ENCODE measurements at places on chromosomes 1 and 21.
A peak's percentile ranks its signal among the peaks of the same experiment; 100 is the strongest.

GRCh38 chr1:35708441-35708921 is 10.2 kb downstream of the C1orf216 start:
- DNase-seq: no peak

DNA sequence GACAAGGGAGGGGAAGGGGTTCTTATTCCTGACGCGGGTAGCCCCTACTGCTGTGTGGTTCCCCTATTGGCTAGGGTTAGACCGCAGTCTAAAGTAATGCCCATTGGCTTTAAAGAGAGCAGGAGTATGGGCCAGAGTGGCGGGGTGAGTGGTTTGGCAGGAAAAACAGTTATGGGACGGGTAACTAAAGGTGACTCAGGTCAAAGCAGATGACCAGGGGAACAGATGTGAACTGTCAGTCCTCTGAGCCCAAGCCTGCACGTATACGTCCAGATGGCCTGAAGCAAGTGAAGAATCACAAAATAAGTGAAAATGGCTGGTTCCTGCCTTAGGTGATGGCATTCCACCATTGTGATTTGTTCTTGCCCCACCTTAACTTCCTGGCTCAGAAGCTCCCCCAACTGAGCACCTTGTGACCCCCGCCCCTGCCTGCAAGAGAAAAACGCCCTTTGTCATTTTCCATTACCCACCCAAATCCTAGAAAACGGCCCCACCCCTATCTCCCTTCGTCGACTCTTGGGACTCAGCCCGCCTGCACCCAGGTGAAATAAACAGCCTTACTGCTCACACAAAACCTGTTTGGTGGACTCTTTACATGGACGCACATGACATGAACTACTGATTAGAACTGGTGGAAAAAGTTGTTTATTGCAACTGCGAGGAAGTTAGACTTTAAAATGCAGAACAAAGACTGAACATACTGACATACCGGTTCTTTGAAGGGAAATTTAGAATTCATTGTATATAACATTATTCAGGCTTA is 758 bp upstream of the ATAD3B start:
- peak; percentile 23 for DNase-seq

DNA sequence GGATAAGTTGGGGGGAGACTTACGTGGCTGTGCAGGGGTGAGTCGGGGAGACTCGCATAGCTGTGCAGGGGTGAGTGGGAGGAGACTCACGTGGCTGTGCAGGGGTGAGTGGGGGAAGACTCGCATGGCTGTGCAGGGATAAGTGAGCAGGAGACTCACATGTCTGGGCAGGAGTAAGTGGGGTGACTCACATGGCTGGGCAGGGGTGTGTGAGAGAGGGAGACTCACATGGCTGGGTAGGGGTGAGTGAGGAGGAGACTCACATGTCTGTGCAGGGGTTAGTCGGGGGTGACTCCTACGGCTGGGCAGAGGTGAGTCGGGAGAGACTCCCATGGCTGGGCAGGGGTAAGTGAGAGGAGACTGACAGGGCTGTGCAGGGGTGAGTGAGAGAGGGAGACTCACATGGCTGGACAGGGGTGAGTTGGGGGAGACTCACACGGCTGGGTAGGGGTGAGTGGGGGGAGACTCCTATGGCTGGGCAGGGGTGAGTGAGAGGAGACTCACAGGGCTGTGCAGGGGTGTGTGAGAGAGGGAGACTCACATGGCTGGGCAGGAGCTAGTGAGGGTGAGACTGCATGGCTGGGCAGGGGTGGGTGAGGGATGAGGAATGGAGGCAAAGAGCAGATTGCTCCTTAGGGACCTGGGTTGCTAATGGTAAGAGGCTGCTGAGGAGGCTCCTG is 56.0 kb upstream of the ABCG1 start:
- DNase-seq: no peak

- DNase-seq: no peak
These were observed 831 bp downstream of the TMEM52 start for GRCh38 chr1:1917995-1918900.

DNA sequence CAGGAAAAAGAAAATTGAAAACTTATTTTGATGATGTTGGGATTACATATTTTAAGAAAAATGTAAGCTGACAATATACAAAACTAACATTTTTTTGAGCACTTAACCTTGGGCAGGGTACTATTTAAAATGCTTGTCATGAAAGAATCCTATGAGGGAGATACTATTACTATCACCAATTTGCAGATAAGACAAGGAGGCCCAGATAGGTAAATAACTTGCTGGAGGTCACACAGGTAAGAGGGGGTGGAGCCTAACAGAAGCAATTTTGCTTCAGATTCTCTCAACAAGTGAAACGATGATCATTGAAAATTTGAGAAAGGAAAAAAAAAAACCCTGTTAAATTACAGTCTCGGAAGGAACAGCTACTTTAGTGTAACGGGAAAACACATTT is 1.2 kb downstream of the GART start:
- DNase-seq: no peak

DNA sequence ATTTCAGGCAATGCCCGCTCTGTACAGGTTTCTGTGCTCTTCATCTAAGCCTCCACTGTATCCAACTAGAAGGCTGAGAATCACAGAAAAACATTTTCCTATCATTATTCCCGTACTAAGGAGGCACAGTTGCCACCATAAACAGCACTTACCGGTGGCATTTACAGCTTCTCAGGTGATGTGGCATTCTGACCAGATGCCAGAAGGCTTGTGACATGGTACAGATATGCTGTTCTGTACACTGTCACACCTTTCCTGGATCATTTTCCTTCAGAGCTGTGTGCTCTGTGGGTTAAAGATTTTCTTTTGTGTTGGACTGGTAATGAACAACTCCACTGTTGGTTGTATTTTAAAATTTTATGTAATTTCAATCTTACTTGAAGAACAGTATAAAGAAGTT is 4.0 kb upstream of the UAP1 start:
- DNase-seq: no peak

GRCh38 chr1:55720261-55720660 is 505.1 kb upstream of the USP24 start:
- no peak for DNase-seq

- no peak for DNase-seq
These were observed 523.6 kb downstream of the SMYD3 start for GRCh38 chr1:245983294-245983967.

- DNase-seq: no peak
These were observed 281.1 kb upstream of the CXADR start for GRCh38 chr21:17231771-17232170.

GRCh38 chr1:51728611-51729155 is 111.8 kb downstream of the OSBPL9 start:
- DNase-seq: no peak

- no peak for DNase-seq
These were observed 640.7 kb downstream of the ADGRL2 start for GRCh38 chr1:82441402-82441801.

DNA sequence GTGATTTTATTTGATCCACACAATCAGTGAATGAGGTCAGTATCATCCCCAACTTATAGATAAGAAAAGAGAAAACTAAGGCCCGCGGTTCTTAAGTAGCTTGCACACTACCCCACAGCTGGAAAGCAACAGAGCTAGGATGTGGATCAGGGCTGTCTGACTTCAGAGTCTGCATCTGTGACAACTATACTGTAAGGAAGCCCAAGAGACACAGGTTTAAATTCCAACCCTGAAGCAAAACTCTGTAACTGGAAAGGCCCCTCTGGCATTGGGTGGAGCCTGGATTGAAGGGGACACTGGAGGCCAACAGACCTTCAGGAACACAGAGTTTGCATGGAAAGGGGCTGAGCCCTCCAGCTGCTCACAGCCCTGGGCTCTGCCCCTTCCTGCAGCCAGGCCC is 40.2 kb downstream of the LGR6 start:
- no peak for DNase-seq

DNA sequence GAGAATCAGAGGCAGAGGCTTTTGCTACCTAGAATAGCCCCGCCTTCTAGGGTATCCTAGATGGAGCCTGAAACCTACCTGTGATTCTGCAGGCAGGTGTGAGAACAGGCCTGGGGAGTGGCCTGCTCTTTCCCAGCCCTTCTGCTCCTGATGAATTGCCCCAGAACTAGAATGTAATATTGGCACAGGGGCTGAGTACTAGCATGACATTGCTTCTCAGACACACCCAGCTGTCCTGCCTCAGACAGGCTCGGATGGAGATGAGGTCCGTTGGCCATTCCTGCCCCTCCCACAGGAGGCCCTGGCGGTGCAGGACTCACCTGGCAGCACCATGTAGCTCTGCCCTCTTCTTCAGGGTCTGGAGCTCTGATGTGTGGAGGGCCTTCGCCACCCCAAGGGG is 237.6 kb downstream of the GRIK3 start:
- DNase-seq: no peak

Data from pons (tissue), 1 donor.